ENCODE measurements at places on chromosomes 11 and 22. TPM values are rescaled to one million over a fixed set of nuclear protein-coding genes. Genes with fewer than 3 reads are reported as not detected.

Gene OR51B4
- not detected for total RNA-seq

Gene PHOX2A
- total RNA-seq: 12.0 TPM

Gene SYNGR1
- total RNA-seq: 49.5 TPM

GRCh38 chr11:67651976-67652781, 1.6 kb upstream of the ACY3 start:
- DNase-seq: no peak

- DNase-seq: no peak
These were observed 36.9 kb downstream of the EIF3F start for GRCh38 chr11:8023831-8024555.

- DNase-seq: peak; percentile 100
These were observed 271 bp downstream of the FKBP2 start for GRCh38 chr11:64241241-64241490.

- DNase-seq: no peak
These were observed 172.8 kb upstream of the NAV2 start for GRCh38 chr11:19539861-19540260.

- DNase-seq: no peak
These were observed 28.7 kb downstream of the ZBTB16 start for GRCh38 chr11:114088216-114088615.

- no peak for DNase-seq
These were observed 4.1 kb upstream of the NUDT8 start for GRCh38 chr11:67633758-67634365.
